ENCODE measurements at places on chromosomes 1 and 21.

GRCh38 chr1:16043521-16043920 lies at the start of gene CLCNKB:
Gene CLCNKB, plus strand, starts transcription at chr1:16043782. Its CDS starts 711 bp downstream, at chr1:16044493.
- no peak for DNase-seq

- DNase-seq = peak; percentile 51
These were observed 12.4 kb downstream of the VANGL1 start for GRCh38 chr1:115654125-115654524.

GRCh38 chr1:210377731-210378333 lies 49.1 kb downstream of the HHAT start:
- peak; percentile 86 for DNase-seq

DNA sequence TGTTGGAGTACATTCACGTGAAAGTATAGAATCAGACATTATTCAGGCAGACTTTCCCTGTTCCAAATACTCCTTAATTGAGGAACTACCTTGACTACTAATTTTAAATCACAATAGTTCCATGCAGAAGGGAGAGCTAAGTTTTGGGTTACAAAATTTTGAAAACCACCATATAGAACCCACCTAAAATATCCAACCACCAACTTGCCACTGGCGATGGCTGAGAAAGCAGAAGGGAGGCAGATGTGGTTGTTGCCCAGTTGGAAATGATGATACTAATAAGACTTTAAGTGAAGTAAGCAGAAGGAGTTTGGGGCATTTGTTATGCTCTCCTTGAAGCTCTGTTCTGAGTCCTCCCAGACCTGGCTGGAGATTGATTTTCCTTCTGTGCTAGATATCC lies 190.7 kb downstream of the HLX start:
- no peak for DNase-seq

DNA sequence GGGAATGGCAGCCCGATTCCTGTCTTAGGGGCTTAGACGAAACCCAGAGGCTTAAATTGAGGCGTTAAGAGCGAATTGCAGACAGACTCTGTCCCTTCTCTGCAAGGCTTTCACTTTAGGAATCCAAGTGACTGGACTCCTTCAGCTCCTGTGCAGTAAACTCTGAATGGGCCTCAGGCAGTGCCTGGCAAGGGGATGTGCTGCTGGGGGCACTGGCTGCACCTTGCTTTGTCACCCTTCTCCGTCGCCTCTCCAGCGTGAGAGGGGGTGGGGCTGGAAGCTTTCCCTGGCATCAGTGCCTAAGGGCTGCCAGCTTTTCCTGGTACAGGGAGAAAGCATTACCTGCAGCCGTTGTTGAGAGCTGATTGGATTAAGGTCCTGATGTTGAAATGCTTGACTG lies 39.9 kb upstream of the NFASC start:
- no peak for DNase-seq

DNA sequence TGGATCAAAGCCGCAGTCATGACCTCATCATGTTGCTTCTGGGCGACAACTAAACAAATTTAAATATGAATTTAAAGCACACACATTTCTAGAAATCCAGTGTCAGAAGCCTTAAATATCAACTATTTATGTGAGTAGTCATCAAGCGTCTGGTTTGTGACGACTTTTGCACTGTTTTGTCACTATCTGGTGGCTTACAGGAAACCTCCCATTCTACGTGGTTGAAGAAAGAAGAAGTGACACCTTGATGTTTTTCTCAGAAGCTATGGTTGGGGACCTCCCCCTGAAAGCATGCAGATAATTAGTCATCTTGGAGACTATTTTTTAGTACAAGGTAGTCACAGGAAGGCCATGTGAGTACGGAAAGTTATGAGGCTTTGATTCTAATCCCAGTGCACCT lies 58.5 kb downstream of the TENT5C start:
- DNase-seq = no peak

DNA sequence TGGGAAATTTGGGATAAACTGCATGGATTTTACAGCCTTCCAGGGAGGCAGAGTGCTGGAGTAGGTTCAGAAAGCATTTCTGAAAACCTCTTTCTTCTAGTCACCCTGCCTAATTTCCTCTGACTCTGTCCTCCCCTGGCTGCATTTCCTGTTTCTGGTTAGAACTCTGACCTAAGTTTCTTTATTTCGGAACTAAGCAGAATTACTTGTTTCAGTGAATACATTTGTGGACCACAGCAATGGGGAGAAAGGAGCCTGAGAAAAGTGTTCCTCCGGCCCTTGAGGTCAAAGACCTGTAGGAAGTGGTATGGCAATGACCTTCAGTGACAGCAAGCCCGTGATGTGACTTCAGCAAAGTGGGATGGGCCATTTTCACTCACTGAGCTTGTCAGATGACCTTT lies 173.4 kb upstream of the RUNX1 start:
- DNase-seq = peak; percentile 22

- DNase-seq = no peak
These were observed 481.2 kb downstream of the MATN1 start for GRCh38 chr1:30242168-30242567.

All from LHCN-M2 (cell line).